NCI-H2081 treated with DMSO at 0.1 percent for 48 hours (cell line): ENCODE measurements at places on chromosomes 11 and 22.

- DNase-seq: no peak
Measured at GRCh38 chr22:28016781-28017557, 97.9 kb upstream of the PITPNB start.

- no peak for DNase-seq
Measured at GRCh38 chr11:33689085-33689484, 11.5 kb downstream of the C11orf91 start.

DNA sequence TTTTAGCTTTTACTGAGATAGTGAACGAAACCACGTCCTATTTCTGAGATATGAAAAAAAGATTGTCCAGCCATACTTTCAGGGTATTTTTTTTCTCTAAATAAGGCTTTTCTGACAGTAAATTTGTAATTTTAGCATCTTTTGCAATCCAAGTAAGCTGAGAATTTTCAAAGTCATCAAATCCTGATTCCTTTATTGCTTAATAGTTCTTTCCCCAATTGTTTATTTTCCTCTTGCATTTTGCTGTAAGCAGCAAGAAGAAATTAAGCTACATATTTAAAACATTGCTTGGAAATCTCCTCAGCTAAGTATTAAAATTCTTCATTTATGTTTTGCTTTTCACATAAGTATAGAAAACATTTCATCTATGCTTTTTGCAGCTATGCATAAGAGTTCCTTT lies 493.3 kb upstream of the CCDC179 start:
- no peak for DNase-seq

- no peak for DNase-seq
Measured at GRCh38 chr22:19876941-19877625, 22.4 kb upstream of the GNB1L start.

DNA sequence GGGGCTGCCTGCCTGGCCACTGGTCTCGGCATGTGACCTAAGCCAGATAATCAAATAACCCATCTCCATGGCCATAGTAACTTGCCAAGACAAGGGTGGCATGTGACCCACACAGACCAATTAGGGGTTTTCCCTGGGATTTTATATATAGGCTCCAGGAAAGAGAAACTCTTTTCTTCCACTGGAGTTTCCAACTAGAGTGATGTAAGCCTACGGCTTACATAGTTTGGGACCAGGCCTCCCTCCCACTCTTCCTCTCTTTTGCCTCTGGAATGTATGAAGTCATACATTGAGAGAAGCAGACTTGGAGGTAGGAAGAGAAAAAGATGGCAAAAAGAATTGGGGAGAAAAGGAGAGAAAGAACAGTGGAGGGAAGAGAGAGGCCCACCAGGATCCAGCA lies 84.6 kb upstream of the LDLRAD3 start:
- DNase-seq: no peak

- DNase-seq: no peak
Measured at GRCh38 chr11:76284161-76284560, 77.9 kb upstream of the WNT11 start.

DNA sequence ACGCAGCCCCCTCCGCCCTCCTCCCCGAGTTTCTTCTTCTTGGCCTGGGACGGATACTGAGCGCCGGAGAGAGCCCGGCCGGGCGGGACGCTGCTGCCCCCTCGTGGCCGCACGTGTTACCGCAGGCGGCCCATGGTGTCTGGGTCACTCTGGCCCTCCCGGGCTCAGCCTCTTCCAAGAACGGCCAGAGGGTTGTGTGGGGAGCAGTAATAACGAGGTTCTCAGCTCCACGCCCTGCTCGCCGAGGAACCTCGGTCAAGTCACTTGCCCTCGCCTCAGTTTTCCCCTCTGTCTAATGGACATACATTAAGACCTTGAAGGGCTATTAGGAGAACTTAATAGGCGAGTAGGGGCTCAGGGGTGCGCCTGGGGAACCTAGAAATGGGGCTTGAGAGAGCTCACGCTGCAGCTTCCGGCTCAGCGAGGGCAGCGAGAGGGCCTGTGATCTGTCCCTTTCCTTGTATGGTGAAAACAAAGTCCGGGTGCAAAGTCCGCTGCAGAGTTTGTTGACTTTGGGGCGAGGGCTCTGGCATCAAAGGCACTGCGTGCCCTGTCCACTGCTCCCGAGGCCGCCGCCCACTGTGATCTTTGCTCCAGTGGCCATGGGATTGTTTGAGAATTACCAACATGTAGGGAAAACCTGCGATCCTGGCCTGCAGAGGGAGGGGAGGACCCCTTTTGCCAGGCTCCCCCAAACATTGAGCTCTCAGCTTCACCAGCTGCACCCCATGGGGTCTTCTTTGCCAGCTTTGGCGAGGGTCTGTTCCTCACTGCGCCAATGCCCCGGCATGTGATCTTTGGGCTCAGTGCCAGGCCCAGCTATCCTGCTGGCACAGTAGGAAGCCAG lies 14.4 kb upstream of the LRP5 start:
- no peak for DNase-seq

DNA sequence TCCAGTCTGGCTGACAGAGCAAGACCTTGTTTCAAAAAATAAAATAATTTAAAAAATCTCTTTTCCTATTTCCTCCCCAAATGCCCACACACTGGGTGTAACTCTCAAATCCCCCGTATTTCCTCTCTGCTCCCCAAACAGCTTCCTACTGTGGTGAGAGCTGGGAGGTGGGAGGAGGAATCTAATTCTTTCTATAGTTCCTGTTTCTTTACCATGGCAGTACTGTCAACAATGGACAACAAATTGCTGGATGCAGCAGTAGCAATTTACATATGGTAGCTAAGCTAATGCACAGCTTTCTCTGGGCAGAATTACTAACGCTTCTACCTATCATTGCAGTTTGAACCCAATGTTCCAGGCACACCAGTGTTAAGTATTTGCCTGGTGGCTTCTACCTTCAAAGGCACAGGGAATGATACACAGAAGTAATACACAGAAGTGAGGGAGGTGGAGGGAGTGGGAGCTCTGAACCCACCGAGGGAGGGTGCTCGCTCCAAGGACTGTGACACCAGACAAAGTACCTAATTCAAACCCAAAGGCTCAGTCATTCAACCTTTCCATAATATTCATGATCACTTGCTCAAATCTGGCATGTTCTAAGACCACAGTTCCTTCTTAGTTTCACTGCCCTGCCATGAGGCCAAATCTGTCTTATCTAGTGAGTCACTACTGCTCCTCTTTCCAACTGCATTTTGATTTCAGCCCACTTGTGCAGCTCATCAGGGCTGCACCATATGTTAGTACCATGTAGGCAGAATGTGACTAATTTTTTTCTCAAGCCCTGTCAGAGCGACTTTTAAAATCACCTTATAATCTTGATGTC lies 37.9 kb downstream of the CELF1 start:
- no peak for DNase-seq

GRCh38 chr11:103147627-103148026 lies 38.4 kb downstream of the DYNC2H1 start:
- DNase-seq: no peak

GRCh38 chr11:81840380-81840779 lies 893.3 kb downstream of the FAM181B start:
- DNase-seq: no peak

DNA sequence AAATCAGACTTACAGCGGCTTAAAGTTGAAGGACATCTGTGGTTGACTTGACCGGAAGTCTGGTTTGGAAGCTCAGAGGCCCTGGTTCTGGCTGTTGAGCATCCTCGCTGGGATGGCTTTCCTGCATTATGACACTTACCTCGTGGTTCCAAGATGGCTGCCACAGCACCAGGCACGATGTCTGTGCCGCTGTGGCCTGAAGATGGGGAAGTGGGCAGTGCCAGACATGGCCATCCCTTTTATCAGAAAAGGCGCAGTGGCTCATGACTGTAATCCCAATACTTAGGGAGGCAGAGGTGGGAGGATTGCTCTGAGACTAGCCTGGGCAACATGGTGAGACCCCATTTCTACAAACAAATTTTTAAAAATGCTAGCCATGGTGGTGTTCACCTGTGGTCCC lies 40.5 kb downstream of the CD82 start:
- DNase-seq: no peak

DNA sequence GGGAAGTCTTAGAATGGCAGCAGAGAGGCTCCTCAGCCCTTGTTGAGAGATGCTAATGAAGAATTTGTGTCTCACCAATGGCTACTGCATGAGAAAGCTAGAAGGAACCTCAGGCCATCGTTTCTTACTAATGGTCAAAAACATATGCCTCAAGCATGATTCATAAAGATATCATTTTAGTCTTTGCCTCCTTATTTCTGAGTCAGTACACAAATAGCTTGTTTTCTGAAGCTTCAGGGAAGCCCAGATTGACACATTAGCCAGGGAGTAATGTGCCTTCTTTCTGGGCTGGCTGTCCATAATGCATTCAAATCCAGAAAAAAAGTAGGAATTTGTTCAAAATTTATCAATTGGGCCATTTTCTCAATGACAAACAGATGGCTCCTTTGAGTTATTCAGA lies 169.4 kb upstream of the ZBED5 start:
- no peak for DNase-seq

DNA sequence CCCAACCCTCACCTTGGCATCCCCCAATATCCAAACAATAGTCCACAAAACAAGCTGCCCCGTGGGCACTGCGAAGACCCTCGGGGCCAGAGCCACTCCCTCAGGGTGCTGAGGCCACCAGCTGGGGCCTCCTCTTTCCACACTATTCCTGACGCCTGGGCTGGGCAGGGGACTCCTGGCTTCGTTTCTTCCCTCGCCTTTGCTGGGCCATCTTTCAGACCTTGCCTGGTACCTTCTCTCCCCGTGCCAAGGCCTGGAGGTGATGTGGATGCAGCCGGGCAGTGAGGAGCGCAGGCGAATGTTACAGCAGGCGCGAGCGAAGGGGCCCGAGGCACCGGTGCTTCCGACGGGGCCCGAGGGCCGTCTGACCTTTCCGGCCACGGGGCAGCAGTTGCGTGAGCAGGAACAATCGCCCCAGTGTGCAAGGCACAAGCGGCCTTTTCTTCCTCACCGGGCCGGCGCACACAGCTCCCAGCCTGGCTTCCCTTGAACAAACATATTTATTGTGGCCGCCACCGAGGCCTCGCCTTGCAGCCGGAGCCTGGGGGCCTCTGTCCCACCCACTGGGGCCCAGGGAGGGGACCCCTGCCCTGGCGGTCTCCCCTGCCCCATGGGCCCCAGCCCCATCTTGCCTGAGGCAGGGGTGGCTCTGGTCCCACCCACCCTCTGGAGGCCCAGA lies 32.6 kb upstream of the KCNQ1OT1 start:
- DNase-seq: no peak

DNA sequence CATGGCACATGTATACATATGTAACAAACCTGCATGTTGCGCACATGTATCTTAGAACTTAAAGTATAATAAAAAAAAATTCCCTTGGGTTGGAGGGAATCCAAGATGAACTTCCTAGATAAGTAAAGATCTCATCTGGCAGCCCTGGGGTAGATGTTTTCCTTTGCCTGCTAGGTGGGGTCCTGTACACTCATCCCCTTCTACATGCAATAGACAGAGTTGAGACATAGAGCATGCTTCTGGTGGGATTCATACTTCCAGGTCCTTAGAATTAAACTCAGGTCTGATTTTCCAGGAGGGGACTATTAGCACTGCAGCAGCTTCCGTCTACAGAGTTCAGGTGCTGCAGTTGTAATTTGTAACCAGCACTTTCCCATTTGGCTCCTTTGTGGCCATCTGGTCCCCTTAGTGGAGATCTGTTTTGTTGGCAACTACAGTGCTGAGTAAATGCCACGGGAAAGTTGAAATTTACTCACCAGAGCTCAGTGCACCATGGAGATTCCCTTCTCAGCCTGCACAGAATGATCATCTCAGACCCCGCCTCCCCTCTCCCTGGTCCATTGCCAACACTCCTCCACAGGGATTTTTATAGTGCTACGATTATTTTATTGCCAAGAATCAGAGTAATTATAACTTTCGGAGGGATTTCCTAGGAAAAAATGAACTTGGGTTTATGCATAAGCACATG lies 220.1 kb upstream of the E2F8 start:
- DNase-seq: no peak

DNA sequence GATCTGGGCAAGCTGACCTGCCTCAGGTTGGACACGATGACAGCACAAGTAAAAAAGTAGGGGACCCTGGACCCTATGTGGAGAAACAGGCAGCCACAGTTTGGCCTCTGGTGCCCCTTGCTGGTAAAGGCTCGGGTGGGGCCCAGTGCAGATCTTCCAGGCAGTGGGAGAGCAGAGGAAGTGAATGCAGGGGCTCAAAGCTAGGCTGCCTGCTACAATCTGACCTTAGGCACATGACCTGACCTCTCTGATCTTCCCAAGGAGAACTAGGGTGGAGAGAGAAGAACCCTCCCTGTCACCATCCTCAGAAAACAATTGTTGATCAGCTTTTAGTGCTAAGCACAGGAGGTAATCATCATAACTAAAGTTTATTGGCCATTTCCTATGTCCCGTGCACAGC lies 76.5 kb downstream of the PDE2A start:
- no peak for DNase-seq

GRCh38 chr11:40597546-40598113 lies 861.8 kb downstream of the LRRC4C start:
- no peak for DNase-seq

DNA sequence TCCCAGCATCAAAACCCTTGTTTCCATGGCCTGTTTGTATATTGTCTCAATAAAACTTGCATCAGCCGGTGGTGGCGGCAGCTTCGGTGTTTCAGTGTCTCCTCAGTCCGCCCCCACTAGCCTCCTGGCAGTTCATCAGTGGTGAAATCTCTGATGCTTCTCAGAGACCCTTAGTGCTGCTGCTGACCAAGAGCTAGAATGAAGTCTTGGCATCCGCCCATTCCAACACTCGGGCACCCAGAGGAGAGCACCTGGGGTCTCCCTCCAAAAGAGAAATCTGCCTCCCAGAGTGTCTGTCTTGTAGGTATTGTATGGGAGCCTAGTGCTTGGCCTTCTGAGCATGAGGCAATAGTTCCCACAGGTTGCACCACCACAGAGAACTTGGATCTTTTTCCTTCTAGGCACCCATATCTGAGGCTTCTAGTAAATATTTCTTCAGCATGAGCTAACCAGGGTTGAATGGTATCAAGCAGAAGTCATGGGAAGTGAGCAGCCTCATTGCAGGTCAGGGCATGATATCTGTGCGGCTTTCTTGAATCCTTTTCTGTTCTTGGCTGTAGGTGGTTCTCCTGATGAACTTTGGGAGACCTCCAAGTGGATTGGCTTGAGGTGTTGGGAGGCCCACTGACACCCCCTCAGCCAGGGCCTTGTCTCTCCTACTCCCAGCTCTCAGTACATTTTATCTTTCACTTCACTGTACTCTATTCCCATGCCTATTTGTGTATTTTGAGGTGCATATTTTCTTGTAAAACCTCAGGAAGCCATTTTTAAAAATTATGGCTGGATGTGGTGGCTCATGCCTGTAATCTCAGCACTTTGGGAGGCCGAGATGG lies 13.2 kb upstream of the AIFM3 start:
- no peak for DNase-seq
